ENCODE measurements at places on chromosomes 5 and 9.

GRCh38 chr5:154514331-154514730, 36.3 kb upstream of the HAND1 start:
- no peak for DNase-seq

DNA sequence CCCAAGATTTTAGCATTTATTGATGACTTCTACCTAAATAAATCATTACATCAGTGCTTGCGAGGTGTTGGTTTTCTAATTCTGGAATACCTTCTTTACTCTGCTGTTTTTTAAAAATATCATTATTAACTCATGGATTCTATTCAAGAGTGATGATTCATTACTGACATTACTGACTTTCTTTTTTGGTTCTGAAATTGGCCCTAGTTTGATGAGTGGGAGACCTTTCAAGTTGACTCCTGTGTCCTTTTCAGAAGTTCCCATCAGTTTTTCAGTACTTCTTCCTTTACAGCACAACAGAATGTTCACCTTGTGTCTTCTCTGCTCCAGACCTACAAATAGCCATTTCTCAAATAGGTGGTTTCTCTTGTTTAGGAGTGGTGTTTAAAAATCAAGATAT, 114.1 kb downstream of the PCSK5 start:
- no peak for DNase-seq

DNA sequence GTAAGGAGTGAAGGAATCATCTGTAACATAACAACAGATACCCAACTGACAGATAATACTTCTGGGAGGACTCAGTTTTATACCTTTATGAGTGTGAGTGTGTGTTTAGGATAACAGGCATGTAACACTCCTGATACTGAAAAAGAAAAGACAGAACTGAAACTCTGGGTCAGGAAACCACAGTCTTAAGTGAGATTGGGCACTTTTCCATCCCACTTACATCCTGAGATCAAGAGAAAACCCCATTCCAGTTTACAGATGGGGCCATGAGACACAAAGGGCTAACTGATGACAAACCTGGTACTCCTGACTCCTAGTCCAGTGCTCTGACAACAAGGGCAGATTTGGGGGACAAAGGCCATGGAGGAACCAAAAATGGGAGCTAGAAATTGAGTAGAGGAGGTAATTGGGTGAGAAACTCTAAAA, 18.0 kb downstream of the IL5 start:
- DNase-seq: no peak

- no peak for DNase-seq
Measured at GRCh38 chr5:101160002-101160401, 256.9 kb upstream of the ST8SIA4 start.

DNA sequence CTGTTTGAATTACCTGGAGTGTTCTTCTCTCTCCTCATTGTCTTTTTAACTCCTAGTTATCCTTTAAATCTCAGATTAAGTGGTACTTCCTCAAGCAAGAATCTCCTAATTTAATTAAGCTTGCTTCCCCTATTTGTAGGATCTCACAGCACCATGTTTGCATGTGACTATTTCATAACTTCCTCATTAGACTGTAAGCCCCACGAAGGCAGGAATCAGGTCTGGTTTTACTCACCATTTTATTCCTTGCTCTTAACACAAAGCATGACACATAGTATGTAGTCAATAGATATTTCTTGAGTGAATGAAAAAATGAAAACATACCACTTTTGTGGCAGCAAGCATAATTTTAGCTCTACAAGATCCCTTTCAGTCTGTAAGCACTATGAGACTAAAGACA, 1.3 kb upstream of the ERMP1 start:
- DNase-seq: no peak

- DNase-seq: no peak
Measured at GRCh38 chr5:32312197-32312594, 543 bp downstream of the MTMR12 start.

DNA sequence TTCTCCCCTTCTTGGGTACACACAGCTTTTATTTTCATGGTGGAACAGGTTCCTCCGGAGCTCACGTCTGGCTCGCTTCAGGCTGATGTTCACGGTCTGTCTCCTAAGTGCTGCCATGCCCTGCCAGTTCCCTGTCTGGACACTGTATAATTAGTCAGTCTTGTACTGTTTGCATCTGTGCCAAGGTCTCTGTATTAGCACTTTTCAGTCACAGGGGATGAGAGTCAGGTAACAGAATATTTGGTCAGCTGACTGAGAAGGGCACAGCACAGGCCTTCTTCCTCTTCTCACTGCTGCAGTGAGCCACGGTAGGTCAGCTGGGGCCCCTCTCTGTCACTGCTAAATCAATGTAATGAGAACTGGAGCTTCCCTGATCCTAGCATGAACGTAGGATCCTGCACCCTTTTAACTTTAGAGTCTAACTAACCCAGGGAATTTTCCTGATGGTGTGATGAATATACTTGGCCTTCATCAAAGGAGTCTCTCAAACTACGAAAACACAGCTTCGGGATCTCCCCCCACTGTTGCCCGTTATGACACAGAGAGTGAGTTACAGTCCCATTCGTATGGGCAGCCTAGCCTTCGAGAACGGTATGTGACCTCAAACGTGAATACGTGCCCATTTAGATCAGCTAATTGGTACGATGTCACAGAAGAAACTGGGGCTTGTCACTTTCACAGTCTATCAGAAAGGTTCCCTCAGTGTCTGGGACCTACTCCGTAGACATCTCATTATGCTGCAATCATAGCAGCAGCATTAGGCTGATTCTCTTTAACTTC, 354.1 kb upstream of the RFX3 start:
- DNase-seq: no peak

- no peak for DNase-seq
Measured at GRCh38 chr5:152089644-152090043, 165.0 kb upstream of the GLRA1 start.

- DNase-seq: no peak
Measured at GRCh38 chr9:33166231-33167083, 679 bp downstream of the B4GALT1 start.

DNA sequence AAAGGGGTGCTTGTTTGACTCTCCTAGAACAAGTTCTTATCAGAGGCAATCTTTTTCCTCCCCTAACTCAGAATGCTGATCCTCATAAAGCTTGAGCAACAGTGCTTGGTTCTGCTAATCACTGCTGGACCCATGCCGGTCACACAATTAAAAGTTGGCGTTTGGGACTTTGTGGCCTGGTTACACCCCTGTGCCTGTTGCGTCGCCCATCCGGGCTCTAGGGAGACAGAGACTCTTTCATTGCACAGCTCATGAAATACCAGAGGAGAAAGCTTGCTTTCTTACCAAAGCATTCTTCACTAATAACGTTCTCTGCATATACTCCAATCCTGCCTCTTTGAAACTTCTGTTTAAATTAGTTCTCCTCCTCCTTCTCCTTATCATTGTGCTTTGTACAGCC, 301.1 kb downstream of the NR3C1 start:
- no peak for DNase-seq

- no peak for DNase-seq
Measured at GRCh38 chr5:57501414-57502201, 19.0 kb upstream of the ACTBL2 start.

- DNase-seq: no peak
Measured at GRCh38 chr5:180596668-180597231, 5.5 kb upstream of the SCGB3A1 start.

DNA sequence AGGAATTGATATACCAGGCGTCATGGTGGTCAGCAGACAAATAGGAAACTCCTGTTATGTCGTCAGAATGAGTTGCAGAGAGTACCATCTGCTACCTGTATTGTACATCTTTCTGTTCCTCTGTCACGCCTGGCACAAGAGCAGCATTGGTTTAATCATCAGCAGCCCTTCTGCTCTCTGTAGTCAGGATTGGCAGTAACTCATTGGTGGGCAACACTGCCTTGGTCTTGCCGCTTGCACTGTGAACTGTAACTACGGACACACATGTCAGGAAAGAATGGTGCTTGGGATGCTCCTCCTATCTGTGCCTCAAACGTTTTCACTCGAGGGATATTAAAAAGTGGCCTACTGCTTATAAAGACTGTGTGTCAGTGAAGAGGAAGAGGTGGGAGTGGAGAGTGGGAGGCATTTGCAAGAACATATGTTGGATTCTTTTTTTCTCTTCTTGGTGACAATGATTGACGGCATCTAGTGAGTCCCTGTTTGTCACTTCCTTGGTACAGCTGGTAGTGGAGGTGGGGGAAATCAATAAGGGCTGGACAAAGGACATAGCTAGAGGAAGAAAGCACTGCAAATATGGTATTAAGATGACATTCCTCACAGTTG, 76.6 kb downstream of the F2RL2 start:
- DNase-seq: no peak

- no peak for DNase-seq
Measured at GRCh38 chr5:56831773-56832172, 16.4 kb downstream of the MAP3K1 start.

DNA sequence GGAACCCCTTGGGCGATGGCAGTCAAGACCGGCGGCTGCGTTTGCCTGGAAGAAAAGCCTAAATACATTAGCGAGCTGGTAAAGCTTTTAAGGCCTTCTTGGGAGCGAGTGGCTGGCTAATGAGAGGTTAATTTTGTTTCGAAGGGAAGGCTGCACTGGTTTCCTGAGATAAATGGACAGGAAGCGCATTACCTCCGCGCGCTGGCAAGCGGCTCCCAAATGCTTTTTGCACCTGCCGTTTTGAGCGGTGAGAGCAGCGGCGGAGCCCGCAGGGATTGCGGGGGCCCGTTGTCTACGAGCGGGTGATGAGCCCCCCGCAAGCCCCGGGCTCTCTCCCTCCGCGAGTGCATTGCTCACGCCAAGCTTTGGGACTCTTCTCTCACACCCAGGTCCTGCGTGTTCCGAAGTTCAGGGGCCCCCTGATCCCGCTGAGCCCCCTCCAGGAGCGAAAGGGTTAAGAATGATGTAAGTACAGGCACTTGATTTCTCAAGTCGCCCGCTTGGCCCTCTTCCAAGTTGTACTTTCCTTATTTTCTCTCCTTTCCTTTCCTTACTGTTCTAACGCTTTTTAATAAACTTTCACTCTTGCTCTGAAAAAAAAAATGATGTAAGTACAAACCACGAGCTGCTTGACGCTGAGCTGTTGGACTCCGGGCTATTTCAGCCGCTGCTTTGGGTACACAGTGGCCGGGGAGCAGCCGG, 3.1 kb upstream of the RGMB start:
- no peak for DNase-seq

- no peak for DNase-seq
Measured at GRCh38 chr9:31824860-31825259, 559.6 kb upstream of the ACO1 start.

GRCh38 chr5:98206566-98206965, 566.9 kb upstream of the RGMB start:
- DNase-seq: no peak

Measured in GOT3 (cell line).